ENCODE measurements at places on chromosomes 16 and 17.

- DNase-seq, result no peak
Measured at GRCh38 chr16:65069065-65069464, 52.8 kb downstream of the CDH11 start.

DNA sequence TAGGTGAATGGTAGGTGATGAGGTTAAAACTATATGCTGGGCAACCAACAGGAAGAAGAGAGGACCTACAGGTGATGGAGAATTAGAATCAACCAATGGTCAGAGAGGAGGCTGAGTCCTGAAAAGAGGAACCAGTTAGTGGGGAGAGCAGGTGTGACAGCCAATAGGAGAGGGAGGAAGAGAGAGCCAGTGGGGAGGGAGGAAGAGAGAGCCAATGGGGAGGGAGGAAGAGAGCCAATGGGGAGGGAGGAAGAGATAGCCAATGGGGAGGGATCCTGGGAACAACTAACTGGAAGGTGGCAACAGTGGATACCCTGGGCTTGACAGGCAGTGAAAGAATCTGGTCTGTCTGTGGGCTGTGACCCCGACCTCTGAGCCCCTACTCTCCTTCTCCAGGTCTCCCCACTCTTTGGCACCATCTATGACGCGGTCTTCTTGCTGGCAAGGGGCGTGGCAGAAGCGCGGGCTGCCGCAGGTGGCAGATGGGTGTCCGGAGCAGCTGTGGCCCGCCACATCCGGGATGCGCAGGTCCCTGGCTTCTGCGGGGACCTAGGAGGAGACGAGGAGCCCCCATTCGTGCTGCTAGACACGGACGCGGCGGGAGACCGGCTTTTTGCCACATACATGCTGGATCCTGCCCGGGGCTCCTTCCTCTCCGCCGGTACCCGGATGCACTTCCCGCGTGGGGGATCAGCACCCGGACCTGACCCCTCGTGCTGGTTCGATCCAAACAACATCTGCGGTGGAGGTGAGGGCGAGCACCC, 3.7 kb downstream of the GUCY2D start:
- DNase-seq, result no peak

GRCh38 chr16:72834499-72834898, 213.4 kb downstream of the ZFHX3 start:
- DNase-seq, result no peak

DNA sequence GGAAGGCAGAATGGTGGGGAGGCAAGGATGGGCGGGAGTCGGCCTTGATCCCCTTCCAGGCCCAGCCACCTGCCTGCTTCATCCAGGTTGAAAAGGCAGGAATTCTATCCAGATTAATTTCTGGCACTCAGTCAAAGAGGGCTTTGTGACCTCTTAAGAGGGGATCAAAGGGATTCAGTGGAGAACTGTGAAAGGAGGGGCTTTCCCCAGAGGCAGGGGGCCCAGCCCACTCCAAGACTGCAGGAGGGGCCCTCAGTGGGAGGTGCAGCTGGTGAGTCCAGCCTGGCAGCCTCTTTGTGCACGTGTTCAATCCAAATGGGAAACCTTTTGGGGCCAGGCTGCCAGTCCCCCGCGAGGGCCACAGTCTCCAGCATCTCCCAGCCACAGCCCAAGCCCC, 148.5 kb upstream of the PLCG2 start:
- no peak for DNase-seq

- no peak for DNase-seq
Measured at GRCh38 chr17:80397686-80398085, 17.3 kb upstream of the ENDOV start.

DNA sequence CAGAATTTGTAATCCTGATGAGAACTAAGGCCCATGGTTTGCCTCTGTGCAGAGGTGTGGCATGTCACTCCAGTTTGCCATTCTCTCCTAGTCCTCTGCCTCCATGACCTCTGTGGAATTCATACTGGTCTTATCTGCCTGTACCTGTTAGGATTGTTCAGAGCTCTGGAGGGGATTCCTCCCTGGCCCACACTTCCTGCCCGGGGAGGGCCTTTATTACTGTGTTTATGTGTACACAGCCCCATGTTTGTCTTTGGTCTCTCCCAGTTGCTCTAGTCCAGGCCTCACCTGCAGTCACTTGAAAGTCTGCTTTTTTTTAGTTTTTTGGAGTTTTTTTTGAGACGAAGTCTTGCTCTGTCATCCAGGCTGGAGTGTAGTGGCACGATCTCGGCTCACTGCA, 36.4 kb downstream of the RHBDL3 start:
- no peak for DNase-seq

- DNase-seq, result peak; percentile 62
Measured at GRCh38 chr17:55356434-55357328, 65.0 kb downstream of the MMD start.

GRCh38 chr16:67311607-67312488, 14.7 kb downstream of the KCTD19 start:
- DNase-seq, result peak; percentile 43

DNA sequence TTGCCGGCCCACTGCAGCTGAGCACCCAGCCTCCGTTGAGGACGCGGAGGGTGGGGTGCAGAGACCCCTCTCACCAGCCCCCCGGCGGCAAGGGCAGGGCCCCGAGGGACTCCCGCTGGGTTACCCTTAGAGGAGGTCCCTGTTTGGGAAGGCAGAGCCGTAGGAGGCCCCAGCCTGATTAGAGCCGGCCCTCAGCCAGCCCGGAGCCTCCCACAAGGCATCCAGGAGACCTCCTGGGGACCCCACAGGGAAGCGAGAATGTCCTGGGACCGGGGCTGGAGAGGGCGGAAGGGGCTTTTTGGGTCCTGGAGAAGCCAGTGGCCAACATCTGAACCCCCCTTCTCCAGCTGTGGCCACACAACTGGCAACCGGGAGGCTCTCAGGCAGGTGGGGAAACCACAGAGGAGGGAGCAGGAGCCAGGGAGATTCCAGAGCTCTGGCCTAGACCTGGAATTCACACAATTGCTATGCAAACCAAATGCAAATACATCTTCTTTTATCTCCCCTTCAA, 21.7 kb upstream of the SP6 start:
- no peak for DNase-seq

DNA sequence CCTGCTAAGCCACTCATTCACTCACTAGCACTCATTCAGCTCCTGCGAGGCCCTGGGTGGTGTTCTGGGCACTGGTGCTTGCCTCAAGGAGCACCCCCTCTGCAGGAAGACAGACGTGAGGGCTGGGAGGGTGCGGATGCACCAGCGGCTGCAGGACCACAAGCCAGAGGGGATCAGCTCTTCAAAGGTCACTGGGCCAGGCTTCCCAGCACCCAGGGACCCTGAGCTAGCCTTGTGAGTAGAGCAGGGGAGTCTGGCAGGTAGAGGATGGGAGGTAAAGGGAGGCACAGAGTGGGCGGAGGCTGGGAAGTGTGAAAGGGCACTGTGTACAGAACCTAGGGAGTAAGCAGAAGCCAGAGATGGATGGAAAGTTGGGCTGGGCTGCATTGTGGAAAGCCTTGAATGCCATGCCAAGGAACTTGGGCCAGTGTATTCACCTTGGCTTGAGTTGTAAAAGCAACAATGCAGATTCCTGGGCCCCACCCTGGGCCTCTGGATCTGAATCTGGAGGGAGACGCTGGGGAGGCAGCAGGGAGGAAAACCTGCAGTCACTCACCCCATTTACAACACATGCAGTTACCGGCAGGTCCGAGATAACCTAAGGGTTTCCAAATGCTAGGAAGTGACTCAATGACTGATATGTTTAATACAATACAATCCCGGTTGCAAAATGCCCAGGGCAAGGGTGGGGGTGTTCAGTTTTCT, 1.7 kb downstream of the IL4R start:
- DNase-seq, result peak; percentile 46

DNA sequence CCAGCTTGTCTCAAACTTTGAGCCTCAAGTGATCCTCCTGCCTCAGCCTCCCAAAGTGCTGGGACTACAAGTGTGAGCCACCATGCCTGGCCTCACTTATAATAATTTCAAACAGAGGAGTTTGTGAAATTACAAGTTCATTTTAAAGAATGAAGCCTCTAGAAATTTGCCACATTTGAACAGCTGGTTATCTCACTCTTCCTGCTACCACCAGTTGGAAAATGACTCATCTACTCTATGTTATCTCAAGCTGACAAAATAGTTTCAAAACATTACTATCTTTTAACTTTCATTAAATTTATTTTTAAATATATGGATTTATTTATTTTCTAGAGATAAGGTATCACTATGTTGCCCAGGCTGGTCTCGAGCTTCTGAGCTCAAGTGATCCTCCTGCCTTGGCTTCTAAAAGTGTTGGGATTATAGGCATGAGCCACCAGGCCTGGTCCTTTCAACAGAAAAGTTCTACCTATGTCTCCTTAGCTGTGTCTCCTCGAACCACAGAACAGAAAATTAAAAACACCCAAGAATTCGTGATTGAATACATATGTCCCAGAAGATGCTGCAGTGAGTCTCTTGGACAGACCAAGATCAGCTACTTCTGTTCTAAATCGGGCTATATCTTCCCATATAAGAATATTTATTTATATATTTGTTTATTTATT, 47.6 kb downstream of the MYH13 start:
- no peak for DNase-seq

DNA sequence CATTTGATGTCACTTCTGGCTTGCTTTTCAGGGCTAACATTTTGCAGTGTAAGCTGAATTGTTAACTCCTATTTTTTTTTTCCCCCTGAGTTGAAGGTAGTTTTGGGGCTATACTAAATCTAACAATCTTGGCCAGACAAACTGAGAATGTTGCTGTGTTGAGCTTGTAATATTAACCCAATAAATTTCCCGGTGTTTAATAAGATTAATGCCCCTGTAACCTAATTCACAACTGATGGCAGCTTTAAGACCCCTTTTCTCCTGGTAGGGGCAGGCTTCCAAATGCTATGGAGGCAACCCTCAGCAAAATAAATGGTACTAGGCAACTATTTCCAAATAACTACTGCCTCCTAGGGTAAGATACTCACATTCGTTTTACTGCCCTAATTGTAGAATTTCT, 549.6 kb upstream of the KIF2B start:
- no peak for DNase-seq

GRCh38 chr17:80650751-80651518, 106.3 kb downstream of the RPTOR start:
- no peak for DNase-seq

GRCh38 chr17:7780736-7781135, 53.3 kb upstream of the KDM6B start:
- no peak for DNase-seq

All from activated CD8-positive, alpha-beta memory T cell treated with anti-CD3 and anti-CD28 coated beads, Interleukin-2, amount 50 U/mL, for 4 hours (primary cell).